ENCODE measurements at places on chromosomes 6 and 20.

DNA sequence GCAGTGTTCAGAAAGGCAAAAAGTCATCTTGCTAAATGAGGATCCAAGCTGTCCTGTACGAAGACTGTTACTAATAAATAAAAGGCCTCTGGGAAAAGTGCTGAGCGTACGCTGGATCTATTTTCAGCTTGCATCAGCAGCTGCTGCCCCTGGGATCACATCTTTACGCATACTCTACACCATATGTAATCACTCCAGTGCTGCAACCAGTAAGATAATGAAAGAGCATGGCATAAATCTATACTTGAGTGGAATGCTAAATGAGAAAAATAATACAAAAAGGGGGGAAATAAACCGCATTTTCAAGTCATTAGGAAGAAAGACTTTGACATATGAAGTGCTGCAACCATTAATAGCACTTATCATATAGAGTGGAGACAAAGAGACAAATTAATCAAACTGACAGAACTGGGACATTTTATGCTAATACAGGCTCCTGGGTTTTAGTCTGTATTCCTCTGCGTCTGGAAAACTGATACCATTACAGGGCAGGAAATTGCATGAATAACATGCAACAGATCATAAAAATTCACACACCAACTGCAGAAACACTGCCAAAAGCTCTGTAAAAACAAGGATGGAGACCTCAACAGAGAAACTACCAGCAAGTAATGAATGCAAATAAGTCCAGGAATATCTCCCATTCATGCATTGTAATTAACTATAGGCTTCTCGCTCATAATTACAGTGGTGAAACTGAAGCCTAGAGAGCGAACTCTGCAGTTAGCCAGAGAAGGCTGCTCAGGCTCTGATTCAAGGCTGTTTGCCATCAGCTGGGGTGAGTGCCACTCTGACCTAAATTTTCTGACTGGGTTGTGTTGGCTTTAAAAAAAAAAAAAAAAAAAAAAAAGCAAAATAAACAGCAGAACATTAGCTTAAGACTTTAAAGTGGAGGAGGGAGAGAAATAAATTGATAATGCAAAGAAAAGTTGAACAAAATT, 83.8 kb downstream of the GJA10 start:
- no peak for DNase-seq

- no peak for DNase-seq
Observed at GRCh38 chr6:158793432-158793831, 25.7 kb downstream of the EZR start.

GRCh38 chr6:44481760-44482159, 94.3 kb downstream of the CDC5L start:
- no peak for DNase-seq

DNA sequence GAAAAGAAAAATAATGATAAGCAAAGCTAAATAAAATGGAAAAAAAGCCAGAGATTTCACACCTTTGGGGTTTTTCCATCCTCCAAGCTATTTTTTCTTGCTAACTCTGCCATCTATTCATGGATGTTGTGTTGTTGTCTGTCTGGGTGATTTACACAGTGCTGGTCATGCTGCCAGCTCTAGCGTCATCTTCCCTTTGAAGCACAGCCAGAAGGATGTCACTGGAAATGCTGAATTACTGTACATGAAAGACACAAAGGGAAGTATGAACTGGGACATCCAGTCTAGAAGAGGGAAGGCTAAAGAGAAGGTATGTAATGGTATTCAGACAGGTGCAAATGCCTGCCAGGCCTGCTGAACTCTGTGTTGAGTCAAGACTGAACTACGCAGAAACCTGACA, 241.9 kb upstream of the STXBP5 start:
- no peak for DNase-seq

GRCh38 chr20:14924433-14924832, 587.0 kb upstream of the FLRT3 start:
- no peak for DNase-seq

GRCh38 chr20:36485286-36485685, 56.0 kb upstream of the MYL9 start:
- DNase-seq: no peak

Data from SJSA1 (cell line).